H9 (cell line): ENCODE measurements at places on chromosomes 1 and 21.

- no peak for DNase-seq
Measured at GRCh38 chr1:243313635-243314536, 58.0 kb downstream of the SDCCAG8 start.

GRCh38 chr21:42061195-42061985 is 9.7 kb upstream of the UMODL1 start:
- DNase-seq = no peak

DNA sequence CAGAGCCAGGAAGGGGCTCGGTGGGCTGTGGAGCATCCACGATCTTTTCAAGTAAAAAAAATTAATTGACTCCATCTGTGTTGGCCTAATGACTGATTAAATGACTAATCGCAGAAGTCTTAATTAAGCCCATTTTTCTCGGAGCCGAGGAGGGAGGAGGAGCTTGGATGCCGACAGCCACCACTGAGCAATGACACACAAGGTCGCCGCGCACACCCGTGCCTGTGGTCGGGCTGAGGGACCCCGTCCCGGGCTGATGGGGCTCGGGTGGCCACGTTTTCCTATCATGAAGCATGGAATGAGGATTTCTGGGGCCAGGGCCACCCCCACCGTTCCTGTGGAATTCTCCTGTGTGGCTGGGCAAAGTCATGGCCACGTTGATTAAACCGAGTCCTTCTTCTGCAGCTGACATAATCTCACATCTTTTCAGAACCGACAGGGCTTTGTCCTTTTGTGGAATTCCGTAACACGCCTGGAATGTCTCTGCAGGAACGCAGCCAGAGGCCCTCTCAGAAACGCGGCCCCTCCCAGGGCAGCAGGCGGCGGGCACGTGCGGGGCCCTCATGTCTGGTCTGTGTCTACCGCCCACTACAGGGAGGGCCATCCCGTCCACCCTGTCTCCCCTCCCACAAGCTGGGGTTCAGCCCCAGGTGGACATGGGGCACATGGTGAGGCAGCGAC is 60.7 kb downstream of the MORN1 start:
- DNase-seq = no peak

DNA sequence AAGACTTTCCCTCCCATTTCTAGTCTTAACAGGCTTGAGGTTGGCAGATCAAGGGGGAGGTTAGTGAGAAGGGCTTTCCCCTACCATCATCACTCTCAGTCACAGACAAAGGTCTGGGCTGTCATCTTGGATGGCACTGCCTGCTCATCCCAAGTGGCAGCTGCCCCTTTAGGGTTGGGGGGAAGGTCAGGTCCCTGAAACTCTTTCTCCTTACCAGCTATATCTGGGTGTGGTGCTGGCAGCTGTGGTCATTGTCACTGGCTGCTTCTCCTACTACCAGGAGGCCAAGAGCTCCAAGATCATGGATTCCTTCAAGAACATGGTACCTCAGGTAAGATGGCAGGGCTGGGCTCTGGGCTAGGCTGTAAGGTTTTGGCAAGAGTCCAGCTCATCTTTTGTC is 8.2 kb downstream of the ATP1A2 start:
- DNase-seq = no peak

GRCh38 chr1:84704872-84705417 is 14.7 kb upstream of the SSX2IP start:
- no peak for DNase-seq

- DNase-seq = no peak
Measured at GRCh38 chr1:26278724-26279455, 996 bp upstream of the SH3BGRL3 start.

DNA sequence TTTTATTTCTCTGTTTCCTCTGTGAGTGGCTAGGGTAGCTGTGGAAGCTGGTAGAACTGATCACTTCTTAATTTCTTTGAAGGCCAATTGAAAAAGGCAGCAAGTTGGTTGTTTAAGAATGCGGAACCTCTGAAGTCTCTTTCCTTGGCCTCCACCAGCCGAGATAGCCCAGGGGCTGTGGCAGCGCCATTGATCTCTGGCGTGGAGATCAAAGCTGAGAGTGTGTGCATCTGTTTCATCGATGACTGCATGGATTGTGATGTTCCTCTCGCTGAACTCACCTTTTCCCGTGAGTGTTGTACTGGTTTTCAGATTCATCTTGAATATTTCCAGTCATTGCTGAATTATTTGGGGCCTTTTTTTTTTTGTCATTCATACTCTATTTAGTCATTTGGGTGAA is 97.7 kb downstream of the VPS13D start:
- no peak for DNase-seq

DNA sequence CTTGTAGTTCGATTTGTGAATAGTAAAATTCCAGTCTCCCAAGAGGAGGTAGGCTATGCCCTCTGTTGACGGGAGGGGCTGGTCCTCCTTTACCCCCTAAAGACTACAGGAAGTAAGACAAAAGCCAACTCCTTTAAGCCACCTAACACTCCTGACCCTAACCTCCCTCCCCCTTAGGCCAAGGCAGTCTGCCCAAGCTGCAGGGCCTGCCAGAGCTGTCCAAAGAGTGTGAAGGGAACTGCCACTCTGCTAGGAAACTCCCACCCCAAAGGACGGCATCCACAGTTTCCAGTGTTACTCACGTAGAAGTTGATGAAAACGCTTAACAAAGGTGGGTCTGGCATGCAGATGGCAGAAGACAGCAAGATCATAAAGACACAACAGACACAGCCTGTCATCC is 803.2 kb downstream of the PLA2G4A start:
- DNase-seq = peak; percentile 72

GRCh38 chr1:172607145-172607544 is 51.8 kb upstream of the FASLG start:
- no peak for DNase-seq

DNA sequence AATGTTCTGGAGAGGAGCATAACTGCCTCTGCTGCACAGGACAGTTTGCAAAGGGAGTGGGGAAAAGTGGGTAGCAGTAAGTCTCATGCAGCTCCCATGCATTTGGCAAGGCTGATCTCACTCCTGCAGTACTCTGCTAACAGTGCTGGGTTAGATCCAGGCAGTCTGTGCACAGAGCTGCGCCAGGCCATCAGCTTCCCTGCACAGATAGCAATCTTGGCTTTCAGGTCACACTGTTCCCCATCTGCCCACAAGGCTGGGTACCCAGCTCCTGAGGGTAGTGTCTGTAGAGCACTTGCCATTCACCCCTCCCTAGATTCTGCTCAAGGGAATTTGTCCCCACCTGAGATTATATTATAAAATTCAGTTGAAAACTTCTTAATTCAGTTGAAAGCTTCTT is 72.1 kb downstream of the SH3BGR start:
- no peak for DNase-seq

DNA sequence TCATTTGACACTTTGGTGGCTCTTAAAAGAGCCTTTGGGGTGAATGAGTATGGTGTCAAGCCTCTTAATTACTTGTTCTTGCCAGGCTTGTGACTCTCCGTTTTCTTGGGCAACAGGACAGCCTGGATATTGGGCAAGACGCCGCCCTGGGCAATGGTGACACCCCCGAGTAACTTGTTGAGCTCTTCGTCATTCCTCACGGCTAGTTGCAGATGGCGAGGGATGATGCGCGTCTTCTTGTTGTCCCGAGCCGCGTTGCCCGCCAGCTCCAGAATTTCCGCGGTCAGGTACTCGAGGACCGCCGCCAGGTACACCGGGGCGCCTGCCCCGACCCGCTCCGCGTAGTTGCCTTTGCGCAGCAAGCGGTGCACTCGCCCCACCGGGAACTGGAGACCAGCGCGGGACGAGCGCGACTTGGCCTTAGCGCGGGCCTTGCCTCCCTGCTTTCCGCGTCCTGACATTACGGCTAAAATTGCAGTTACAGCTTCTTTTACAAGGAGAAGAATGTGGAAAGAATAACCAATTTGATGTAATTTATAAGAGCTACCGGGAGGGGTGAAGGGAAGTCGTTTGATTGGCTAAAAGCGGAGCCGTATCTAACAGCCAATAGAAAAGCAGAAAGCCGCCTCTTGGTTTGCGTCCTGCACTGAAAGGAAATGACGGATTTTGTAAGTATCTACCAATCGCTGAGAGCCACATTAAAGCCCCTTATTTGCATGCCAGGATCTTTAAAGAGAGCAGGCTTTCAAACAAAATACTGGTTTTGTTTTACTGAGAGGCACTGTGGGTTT is 11.7 kb upstream of the BOLA1 start:
- DNase-seq = peak; percentile 91
